ENCODE measurements at places on chromosomes 2 and 18.

DNA sequence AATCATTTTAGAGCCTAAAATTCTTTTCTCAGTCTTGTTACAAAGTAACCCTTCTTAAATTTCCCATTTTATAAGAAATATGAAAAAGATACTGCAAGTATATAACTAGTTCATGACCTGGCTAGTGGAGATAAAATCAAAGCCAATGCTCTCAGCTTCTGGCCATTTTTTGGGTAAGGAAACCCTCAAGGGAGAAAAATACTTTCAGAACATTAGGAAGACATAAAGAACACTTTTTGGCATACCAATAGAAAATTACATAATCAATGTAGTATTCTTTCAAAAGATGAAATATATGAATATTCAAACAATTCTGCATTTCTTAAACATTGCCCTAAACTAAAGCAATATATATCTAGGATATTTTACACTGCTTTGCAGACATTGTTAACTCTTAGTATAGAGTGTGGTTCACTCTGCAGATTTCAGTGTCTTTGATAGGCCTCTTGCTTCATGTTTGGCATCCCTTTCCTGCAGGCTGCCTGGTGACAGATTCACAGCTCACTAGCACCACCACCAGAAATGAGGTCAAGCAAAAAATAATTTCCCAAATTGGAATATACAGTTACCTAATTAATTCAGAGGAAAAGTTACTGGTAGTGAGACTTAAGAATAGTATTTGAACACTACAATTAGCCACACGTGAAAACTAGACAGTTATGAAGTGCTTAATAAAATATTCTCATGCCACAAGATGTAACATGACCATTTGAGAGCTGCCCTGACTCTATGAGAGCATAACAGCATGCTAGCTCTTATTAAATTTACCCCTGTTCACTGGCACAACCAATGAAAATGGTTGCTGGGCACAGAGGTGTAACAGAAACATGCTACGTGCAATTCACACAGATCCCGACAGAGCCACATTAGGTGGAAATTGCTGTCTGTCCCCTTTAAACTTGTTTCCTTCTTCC, 36.0 kb downstream of the PAIP2B start:
- no peak for DNase-seq

GRCh38 chr2:230762317-230762896, 49.8 kb downstream of the CAB39 start:
- no peak for DNase-seq

DNA sequence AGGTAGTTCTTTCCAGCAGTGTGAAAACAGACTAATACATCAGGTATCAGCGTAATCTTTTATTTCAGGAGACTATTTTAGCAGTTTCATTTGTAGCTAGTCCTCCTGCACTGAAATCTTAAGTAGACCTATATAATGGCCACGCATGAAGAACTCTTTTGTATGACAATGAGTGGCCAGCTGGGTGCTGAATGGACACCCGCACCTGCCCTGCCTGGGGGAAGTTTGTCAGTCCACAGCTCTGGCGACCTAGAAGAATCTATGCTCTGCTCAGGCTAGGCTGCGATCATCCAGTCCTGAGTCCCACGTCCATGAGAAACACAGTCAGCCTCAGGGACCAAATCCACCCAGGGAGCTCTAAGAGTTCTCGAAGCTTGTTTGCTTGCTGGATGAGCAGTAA, 709.2 kb upstream of the ID2 start:
- DNase-seq = no peak

DNA sequence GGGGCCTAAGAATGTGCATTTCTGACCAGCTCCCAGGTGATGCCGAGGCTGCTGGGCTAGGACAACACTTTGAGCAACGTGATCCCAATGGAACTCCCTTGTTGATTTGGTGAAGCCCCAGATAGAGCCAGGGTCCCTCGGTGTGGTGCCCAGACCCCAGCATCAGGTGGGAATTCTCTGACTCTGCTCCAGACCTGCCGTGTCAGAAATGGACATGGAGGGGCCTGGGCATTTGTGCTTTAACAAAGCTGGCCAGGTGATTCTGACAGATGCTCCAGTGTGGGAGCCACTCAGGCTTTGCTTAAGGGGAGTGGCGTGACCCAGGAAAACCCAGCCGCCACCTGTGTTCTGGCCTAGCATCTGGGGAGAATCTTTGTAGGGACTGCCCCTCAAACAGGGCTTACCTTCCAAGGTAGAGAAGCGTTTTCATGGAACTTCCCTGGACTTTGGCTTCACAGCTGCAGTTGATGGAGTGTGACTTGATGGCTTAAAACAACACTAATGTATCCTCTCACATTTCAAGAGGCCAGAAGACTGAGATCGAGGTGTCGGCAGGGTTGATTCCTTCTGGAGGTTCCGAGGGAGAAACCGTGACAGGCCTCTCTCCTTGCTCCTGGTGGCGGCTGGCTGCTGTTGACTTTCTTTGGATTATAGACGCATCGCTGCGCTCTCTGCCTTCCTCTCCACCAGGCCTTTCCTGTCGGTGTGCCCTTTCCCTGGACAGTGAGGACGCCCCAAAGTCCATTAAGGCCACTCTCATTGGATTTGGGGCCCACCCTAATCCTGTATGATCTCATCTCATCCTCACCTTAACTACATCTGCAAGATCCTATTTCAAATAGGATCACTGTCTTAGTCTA, 57.0 kb upstream of the HDAC4 start:
- no peak for DNase-seq

DNA sequence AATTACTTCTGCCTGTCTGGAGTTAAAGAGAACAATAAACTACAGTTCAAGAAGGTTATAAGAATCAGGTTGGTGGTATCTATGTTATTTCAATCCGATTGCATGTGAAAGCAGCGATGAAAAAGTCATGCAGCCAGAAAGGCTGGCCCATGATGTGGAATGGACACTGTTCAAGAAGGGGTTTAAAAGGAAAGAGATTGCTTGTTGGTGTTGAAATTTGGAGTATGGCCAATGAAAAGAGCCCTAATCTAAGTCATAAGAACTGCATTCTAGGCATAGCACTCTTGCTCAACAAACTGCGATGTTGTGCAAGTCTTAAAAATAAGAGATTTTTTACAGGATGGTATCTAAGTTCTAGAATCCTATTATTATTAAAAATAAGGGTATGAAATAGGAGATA, 61.3 kb downstream of the EFEMP1 start:
- DNase-seq = no peak

DNA sequence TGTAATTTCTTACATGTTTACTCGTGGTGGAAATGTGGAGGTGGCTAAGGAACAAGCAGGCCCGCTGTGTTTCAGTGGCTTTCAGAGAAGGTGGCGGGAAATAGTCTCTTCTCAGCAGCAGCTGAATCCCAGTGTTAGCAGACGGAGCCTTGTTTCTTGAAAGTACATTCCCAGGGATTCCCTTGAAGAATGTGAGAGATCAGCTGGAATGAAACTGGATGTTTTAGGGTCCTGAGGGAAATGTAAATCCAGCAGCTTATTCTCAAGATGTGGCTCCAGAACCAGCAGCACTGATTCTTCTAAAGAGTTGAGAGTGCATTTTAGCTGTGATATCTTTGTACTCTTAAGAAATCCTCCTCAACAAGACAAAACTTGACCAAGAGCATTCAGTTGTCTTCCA, 59.1 kb downstream of the CDC42EP3 start:
- no peak for DNase-seq

Measured in stimulated activated CD8-positive, alpha-beta memory T cell treated with anti-CD3 and anti-CD28 coated beads, Interleukin-4, amount 100 ng/mL, for 1 hour (primary cell).